NCI-H1694 treated with DMSO at 0.1 percent for 48 hours (cell line): ENCODE measurements at places on chromosomes 4 and X.

DNA sequence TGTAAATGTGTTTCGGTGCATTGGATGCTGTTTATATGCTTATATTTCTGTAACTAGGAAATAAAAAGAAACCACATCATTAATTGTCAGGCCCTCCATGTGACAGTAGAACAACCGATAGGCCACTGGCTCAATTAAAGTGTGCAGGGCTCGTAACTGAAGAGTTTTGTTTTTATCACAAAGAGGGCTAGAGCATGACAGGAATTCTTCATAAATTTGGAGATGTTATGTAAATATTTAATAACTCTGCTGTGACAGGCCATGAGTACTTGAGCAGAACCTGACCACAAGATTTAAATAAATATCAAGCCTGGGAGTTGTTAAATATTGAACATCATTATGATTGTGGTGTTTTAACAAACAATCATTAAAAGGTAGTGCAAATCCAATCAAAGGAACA, 55.9 kb downstream of the MID1 start:
- DNase-seq: no peak

- no peak for DNase-seq
These were observed 115.6 kb downstream of the FHIP1A start for GRCh38 chr4:151524610-151525009.

DNA sequence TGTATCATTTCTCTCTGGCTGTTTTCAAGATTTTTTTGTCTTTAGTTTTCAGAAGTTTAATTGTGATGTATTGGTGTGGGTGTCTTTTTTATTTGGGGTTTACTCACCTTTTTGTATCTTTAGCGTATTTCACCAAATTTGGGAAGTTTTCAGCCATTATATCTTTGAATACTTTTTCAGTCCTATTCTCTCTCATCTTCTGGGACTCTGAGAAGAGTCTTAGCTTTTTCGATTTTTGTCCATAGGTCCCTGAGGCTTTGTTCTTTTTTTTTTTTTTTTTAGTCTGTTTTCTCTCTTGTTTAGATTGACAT, 23.8 kb downstream of the KDM6A start:
- DNase-seq: no peak

- DNase-seq: no peak
These were observed 94.2 kb upstream of the MYOZ2 start for GRCh38 chr4:119041396-119041795.

- no peak for DNase-seq
These were observed 20.1 kb downstream of the LYAR start for GRCh38 chr4:4269856-4270255.

GRCh38 chr4:8846826-8847225, 24.8 kb downstream of the HMX1 start:
- no peak for DNase-seq

DNA sequence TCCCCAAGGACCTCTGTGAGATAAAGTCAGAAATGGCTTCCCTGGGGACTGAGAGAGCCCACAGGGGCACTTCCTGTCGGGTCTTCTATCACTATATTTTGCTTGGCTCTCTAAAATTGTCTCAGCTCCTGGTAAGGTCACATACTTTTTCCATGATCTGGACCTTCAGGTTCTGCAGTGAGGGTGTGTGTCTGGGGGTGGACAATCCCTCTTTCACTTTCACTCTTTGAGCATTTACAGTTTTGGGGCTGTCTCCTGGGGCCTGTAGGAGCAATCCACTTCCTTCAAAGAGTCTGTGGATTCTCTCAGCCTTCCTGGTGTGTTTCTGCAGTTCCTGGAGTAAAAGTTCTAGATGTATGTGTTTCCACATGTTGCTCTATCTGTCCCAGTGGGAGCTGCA, 335.7 kb downstream of the FSTL5 start:
- DNase-seq: no peak

GRCh38 chr4:33160126-33160525, 2440.0 kb downstream of the PCDH7 start:
- DNase-seq: no peak

- peak; percentile 17 for DNase-seq
These were observed 51.5 kb upstream of the TBC1D9 start for GRCh38 chr4:140807491-140808252.

- no peak for DNase-seq
These were observed 124.4 kb downstream of the NBDY start for GRCh38 chrX:56853436-56853835.

DNA sequence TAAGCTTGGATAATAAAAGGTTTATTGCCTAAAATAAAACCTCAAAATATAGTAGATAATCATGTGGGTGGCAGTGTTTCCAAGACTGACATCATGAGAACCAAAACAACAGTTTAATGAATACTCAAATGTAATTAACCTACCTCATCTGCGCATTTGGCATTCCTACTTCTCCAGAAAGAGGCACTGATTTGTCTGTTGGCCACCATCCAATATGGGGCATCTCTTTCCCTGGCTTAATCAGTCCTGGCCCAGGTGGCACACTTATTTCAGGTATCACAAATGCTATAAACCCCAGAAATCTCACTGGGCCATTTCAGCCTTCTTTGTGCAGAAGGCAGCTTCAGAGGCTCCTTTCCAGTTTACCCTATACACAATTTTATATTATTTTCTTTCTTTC, 192.2 kb downstream of the COMMD8 start:
- DNase-seq: no peak

DNA sequence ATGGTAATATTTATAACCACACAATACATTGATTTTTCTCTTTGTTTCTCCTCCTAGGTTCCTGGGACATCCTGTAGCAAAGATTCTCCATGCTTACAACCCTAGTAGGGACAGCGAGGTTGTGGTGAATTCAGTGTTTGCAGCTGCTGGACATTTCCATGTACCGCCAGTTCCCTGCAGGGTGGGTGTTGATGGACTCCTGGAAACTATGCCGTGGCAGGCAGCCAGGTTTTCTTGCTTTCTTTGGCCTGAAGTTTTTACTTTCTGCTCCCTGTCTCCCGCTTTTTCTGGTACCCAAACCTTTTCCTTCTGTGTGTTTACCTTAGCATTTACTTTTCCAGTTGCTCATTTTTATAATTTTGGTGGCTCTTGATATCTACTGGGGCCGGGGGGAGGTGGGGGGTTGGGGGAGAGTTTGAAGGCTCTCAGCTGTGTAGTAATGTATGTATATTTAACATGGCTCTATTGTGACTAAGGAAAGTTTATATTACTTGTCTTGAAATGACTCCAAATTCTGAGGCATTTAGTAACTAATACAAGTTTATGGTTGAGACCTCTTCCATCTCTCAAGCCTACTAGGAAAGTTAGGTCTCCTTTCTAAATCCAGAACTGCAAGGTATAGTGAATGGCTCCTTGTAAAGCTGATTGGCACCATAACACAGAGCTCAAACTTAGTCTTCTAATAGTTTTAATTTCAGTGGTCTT, 89.7 kb downstream of the TMEM131L start:
- no peak for DNase-seq

- no peak for DNase-seq
These were observed 15.8 kb downstream of the C4orf50 start for GRCh38 chr4:6002492-6002833.

DNA sequence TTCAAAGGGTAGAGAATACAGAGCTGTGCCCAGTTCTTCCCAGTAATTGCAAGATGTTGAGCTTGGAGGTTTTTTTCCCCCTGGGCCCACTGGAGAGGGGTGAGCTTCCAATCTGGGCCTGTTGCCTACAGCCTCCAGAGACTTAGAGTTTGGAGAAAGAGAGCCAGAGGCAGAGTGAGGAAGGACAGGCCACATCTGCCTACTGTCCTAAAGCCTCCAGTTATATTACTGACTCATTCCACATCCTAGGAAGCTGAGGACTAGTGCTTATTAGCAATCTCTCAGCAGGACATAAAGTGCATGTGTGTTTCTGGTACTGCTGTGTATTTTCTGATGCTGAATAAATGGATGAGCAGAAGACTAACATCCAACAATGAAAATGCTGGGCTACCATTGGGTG, 181.0 kb upstream of the MAMLD1 start:
- no peak for DNase-seq

DNA sequence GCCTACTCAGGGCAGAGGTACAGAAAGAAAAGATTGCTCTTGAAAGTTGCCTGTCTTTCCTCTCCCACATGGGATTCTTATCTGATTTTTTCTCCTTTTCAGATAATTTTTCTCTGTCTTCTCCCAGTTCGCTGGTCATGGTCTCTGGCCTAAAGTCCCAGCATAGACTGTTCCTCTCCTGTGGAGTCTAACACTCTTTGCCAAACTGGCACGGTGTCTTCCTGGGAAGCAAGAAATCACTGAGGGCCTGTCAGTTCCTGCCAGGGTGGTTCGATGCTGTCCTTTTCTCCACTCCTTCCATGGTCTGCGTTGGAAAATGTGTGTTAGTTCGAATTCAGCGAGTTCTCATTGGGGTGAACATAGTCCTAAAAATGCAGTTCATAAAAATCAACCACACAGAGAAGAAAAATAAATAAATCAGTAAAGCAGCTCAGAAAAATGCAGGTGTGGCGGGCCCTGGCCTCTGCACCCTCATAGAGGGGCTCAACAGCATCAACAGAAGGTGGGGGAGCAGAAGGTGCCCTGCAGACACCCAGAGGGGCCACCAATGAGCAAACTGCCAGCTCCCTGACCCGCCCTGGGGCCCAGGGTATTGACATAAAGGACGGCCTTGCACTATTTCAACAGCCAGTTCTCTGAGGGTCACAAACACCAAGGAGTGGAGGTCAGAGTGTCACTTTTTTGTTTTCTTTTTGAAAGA, 2.1 kb downstream of the RGN start:
- DNase-seq: no peak

DNA sequence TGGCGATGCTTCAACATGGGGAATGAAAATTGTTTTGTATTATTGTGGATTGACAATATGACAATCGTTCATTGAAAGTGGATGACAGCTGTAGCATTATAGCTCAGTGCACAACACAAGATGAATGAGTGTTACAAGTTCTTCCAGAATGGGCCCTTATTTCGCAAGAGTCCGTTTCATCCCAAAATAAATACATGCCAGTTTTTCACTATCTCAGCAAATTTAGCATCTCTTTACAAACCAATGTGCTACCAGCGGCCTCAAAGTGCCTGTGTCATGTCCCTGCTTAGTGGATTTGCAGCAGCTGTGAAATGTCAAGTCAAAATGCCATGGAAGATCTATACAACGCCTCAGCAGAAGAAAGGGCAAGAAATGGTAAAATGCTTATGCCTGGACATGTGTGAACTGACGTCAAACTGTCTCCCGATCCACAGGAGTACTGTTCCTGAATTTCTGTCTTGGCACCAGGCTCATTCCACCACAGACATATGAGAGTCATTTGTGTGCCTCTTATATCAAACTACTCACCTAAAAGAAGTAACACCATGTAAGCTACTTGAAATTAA, 109.6 kb downstream of the MAML3 start:
- no peak for DNase-seq

DNA sequence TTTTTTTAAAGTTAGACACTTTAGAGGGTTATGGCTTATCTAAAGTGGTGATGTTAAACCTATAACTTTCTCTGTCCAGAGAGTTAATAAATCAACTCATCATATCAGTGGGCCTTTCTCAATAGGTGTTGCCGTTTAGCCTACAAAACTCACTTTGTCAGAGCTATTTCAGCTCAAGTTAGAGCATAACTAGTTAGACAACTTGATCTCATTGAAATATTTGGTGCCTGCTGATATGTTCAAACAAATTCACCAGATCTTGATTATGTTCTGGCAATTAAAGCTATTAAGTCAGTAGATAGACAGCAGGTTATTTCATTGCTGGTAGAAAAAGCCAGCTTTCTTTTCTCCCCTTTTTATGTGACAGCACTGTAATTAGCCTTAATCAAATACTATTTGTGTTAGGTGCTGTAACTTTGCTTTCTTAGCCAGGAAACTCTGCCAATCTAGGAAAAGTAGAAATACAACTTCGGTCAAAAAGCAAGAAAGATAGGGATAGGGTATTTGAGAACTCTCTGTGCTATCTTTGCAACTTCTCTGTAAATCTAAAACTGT, 191.8 kb downstream of the MAML3 start:
- DNase-seq: no peak

DNA sequence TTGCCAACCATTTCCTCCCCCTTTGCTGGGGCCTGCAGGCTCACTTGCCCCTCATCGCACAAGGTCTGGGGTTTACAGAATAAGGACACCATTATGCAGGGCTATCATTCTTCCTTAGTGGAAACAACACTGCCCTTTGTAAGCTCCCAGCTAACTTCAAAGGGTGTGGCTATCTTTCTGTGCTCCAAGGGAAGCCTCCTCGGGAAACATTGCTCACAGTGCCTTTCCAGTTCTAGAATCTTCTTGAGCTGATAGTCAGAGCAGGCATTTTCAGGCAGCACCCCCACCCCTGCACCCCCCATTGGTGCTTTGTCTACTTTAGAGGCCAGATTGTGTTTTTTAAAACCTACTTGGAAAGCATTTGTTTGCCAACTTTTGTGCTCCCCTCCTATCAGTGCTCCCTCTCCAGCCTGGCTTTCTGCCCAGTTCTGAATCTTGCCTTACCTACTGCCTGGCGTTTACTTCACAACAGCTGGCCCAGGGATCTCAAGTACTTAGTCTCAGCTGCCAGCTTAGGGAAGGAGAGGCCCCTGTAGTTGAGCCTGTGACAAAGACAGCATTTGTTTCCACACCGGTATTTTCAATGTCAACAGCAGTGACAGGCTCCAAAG, 53.5 kb downstream of the PLAC1 start:
- DNase-seq: peak; percentile 43

DNA sequence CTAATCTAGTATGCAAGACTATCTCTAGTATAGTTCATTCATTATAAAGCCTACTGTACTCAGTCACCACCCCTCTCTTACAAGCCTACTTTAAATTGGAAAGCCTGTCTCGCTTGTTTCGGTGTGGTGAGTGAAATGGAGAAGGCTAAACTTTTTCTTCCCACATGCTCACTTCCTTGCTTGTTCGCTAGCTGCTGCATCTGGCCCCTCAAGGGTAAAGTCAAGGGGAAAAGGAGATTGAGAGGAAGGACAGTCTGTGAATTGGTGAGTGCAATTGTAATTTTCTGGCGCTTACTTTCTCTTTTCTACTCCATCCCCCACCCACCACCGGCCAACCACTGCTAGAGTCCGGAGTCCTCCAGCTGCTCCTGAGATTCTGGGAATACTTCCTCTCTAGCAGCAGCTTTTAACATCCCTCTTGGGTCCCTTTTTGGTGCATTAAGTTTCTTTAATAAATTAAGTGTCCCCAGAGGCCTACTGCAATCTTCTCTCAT, 12.1 kb upstream of the ARAP2 start:
- no peak for DNase-seq

DNA sequence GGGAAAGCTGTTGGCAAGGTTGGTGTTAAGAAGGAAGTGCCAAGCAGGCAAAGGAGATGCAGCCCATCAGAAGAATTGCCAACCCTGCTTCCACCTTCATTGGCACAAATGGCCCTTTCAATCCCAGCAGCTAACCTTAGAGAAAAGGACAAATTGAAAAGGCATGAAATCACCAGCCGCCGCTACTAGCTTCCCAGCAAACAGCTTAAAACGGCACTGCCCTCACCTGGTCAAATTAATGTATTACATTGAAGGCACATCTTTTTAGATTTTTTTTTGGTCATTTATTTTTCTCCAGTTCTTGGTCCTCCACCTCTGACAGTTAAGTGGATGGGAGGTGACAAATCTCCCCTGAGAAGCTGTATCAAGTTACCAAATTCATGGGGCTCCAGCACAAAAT, 51.0 kb upstream of the NHSL2 start:
- peak; percentile 26 for DNase-seq

GRCh38 chr4:54101190-54102041, 1.5 kb downstream of the GSX2 start:
- DNase-seq: no peak

- DNase-seq: no peak
These were observed 54.3 kb upstream of the CAMK2D start for GRCh38 chr4:113815826-113816225.

- DNase-seq: no peak
These were observed 23.2 kb downstream of the PRPS2 start for GRCh38 chrX:12814420-12814819.

- no peak for DNase-seq
These were observed 61.5 kb downstream of the GEMIN8 start for GRCh38 chrX:13968198-13968597.
